EH (cell line): ENCODE measurements at places on chromosomes 6 and 20.

- no peak for DNase-seq
Observed at GRCh38 chr6:126682440-126682839, 342.5 kb downstream of the CENPW start.

GRCh38 chr6:27392623-27393022, 4.1 kb downstream of the ZNF391 start:
- DNase-seq: no peak

DNA sequence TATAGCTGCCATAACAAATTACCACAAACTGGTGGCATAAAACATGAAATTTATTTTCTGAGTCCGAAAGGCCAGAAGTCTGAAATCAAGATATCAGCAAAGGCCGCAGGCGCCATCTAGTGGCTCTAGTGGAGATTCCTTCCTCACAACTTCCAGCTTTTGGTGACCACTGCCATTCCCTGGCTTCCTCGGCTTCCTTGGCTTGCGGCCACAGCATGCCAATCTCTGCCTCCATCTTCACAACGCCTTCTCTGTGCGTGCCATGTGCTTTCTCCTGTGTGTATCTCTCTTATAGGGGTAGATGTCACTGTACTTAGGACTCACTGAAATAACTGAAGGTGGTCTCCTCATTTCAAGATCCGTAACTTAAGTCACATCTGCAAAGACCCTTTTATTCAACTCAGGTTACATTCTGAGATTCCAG, 5.4 kb upstream of the PLAGL1 start:
- DNase-seq: peak; percentile 85

GRCh38 chr20:62382306-62383198, 4.4 kb upstream of the RPS21 start:
- DNase-seq: peak; percentile 73

DNA sequence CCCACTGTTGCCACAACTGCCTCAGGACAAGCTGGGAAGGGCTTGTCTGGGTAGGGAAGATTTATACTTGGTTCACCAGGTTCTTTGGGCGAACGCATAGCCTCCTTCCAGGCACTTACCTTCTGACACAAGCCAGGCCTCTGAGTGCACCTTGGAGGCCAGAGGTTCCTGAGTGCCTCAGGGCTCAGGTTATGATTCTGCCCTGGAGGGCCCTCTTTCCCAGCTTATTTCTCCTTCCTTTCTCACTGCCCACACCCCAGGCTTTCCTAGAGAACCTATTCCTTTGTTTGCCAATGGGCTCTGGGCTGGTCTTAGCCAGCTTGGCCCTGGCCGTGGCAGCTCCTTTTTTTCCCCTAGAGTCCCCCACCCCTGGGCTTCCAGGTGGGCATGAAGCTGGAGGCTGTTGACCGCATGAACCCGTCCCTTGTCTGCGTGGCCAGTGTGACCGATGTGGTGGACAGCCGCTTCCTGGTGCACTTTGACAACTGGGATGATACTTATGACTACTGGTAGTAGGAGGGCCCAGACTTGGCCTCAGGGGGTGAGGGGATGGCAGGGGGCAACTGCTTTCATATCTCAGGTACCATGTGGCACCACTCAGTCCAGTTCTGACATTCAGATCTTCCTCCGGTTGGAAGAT, 25.0 kb downstream of the L3MBTL1 start:
- no peak for DNase-seq

DNA sequence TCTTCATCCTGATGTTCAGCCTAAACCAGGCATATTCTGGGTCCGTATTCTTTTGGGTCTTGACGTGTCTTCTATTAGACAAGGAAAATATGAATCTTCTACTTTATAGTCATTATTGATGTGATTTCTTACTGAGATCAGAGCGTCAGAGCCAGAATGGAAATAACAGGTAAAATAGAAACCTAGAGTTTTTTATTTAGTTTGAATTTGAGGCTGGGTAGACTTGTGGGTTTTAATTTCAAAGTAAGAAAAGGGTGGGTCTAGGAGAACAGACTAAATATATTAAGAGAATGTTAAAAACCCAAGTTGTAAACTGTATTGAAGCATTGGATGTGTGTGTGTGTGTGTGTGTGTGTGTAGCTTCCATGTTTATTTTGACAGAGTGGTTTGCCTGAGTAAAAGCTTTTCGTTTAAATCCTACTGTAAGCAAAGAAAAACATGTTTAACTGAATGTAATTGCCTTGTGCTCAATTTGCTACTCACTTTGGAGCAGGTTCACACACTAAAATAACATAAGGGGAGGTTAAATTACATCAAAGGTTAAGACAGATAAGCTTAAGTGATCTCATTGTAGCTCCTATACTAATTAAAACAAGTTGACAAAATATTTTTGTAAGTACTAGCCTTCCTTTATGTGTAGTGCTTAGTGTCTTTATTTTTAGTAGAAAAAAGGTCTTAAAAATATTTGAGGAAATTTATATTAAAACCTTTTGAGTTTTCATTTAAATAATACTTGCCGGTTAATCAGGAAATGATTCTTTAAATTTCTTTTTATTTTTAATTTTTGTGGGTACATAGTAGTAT, 17.4 kb downstream of the HECA start:
- peak; percentile 44 for DNase-seq

DNA sequence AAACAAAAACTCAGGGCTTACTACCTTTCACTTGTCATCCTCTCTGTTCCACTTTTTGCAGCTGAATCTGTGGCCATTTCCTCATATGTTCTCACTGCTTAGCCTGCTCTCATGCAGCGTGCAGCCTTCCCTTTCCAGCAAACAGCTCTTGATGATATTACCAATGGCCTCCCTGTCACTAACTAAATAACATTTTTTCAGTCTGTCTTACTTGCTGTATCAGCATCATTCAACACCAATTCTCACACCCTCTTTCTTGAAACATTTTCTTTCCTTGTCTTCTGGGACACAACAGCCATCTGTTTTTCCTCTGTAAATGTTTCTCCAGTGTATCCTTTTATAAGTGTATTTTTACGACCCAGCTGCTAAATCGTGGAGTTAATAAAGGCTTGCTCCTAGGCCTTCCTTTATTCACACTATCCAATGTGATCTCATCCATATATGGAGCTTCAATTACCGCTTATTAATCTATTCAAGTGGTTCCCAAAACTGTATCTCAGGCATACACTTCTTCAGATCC, 523.6 kb upstream of the RNF217 start:
- DNase-seq: no peak
